CD4-positive, alpha-beta T cell (primary cell): ENCODE measurements at places on chromosomes 2 and 18.

DNA sequence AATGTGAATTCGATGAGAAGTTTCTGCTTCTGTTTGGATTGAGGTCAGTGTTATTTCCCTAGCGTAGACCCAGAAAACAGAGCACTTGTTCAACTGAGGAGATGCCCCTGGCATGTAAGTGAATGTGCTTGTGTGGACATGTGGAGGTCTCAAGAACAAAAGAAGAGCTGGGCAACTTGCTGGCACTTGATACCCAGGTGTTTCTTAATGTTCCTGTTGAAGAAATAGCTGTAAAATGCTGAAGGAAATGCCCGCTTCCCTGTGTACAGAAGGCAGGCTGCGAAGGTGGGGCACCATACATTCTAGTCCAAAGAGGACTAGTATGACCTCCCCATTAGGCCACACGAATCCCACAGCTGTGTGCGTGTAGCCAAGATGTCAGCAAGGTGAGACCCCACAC is 9.8 kb upstream of the LBH start:
- no peak for DNase-seq

DNA sequence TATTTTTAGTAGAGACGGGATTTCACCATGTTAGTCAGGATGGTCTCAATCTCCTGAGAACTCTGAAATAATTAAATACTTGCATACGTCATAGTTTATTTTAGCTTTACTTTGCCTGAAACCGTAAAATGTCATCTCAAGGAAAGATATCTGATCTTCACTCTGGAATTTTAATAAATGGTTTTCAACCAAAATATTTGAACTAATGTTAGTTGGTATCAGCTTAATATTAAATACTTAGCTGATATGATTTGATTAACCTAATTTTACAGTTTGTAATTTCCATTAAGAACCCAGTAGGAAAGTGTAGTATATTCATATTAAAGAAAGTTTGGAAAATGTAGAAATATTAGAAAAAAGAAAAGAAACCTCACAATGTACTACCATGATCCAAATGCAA is 41.4 kb upstream of the STON1 start:
- DNase-seq: no peak

GRCh38 chr2:145769011-145769716 is 1249.2 kb upstream of the ZEB2 start:
- DNase-seq: no peak

GRCh38 chr2:238098901-238099713 is 1.0 kb upstream of the ESPNL start:
- DNase-seq: no peak

DNA sequence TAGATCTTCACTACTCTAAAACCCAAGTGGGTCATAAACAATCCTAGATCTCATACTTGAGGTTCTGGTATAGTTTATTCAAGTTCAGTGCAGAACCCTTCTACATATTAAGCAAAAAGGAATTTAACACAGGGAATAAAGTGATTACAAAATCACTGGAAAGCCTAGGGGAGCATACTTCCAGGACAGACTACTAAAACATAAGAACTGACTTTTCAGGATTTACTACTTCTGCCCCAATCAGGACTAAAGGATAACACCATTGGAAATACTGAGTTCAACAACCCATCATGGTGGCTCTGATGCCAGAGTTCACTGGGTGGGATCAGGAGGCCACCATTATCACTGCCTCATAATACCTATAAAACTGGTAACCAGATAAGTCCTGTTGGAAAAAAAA is 123.6 kb downstream of the DNAH7 start:
- DNase-seq: no peak

DNA sequence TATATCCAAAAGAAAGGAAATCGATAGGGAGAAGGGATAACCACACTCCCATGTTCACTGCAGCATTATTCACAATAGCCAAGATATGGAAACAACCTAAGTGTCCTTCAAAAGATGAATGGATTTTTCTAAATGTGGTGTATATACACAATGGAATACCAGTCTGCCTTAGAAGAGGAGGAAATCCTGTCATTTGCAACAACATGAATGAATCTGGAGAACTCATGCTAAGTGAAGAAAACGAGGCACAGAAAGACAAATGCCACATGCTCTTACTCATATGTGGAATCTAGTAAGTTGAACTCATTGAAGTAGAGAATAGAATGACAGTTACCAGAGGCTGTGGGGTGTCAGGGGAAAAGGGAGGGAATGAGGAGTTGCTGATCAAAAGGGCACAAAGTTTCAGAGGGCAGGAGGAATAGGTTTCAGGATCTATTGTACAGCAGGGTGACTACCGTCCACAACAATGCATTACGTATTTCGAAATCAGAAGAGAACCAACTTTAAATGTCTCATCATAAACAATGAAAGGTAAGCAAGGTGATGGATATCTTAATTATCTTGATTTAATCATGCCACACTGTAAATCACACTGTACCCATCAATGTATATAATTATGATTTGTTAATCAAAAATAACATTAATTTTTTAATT is 46.1 kb downstream of the SIGLEC15 start:
- no peak for DNase-seq

GRCh38 chr2:168392024-168392423 is 64.0 kb upstream of the CERS6 start:
- DNase-seq: no peak

DNA sequence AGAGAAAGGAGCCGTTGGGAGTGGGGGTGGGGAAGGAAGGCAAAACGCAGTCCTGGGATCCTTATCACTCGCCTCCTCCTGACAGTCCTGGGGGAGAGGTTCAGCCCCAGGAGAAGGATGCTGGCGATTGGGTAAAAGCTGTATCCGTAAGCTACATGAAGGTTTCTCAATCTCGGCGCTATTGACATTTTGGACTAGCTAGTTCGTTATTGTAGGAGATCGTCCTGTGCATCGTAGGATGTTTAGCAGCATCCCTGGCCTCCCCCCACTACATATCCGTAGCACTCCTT is 511 bp upstream of the TP53I3 start:
- DNase-seq: no peak

GRCh38 chr2:189500456-189501160 is 59.3 kb downstream of the WDR75 start:
- no peak for DNase-seq

DNA sequence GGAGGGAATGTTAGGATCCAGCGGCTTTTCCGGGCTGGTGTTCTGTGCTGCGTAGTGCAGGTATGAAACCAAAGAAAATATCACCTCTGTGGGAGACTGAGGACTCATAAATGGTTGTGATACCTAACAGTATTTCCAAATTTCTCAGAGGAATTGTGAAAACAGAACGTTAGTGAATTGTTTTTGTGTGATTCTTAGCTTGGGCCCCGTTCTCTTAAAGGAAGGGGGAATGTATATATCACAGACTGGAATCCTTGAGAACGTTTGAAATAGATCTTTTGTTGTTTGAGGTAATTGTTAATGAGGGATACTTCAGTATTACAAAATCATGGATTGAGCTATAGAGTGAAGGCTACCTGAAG is 834 bp downstream of the ZNF638 start:
- DNase-seq: no peak

GRCh38 chr2:73286134-73286655 is 1.9 kb upstream of the FBXO41 start:
- DNase-seq: no peak

DNA sequence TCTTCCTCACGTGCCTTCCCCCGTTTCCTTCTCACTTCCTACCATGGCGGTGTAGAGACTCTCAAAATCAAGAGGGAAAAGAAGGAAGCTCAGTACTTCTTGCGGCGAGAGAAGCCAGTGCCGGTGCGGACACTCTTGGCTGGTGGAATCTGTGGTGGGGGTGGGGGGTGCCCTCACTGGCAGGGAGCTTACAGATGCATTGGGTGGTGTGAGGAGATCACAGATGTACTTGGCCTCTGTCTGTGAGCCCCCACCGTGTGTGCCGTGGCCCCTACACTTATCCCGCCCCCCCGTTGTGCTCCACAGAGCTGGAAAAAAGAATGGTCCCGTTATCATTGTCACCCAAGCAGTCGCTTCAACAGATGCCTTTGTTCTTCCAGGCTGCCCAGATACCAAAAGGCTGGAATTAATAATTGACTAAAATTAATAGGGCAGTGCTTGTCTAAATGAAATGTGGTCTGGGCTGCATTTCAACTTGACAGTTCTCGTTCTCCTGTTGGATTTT is 79.8 kb downstream of the VAPA start:
- no peak for DNase-seq

DNA sequence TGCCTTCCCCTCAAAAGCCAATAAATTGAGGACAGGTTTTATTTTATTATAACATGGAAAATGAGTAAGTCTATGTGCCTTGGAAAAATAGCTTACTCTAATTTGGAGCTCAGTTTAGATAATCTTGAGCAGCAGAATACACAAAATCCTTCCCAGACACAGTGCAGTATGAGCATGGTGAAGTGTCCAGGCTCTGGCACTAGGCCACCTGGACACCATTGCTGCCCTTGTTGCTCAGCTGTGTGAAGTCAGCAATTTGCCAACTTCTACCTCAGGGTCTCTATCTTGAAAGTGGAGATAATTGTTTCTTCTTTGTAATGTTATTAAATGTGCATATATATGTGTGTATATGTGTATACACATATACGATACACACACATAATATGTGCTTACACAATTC is 104.9 kb upstream of the CAVIN2 start:
- DNase-seq: no peak

GRCh38 chr2:218401890-218402289 is 2.2 kb downstream of the CTDSP1 start:
- no peak for DNase-seq

- no peak for DNase-seq
Measured at GRCh38 chr2:205699515-205700289, 17.4 kb downstream of the NRP2 start.

DNA sequence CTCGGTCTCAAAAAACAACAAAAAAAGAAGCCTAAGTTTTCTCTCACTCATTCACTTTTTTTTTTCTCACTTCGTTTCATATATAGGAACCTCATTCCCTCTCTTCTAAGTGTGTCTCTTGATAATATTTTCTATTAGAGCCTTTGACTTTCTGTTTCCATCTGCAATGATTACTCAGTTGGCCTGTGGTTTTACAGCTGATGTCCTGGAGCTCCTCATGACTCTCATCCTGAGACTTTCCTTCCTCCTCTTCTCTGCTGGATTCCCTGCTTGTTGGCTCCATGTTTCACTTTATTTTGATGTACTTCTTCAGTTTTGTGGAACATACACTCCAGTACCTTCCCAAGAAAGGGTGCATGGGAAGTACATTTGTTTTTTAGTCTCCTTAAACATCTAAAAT is 154.2 kb upstream of the GATA6 start:
- DNase-seq: no peak

DNA sequence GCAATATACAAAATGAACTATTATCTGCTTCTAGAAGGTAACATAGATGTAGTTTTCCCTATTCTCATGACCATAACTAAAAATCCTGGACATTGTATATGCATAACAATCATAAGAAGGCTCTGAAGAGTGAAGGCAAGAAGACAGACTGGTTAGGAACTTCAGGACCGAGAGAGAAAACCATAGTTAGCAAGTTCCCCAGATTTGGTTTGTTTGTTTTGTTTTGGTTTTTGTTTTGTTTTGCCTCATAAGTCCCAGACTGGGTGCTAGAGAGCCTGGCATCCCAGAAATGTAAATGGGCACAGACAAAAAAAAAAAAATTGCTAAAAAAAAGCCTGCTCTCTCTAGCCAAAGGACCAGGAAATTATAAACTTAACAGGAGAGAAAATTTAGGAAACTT is 192.2 kb upstream of the FBXO11 start:
- DNase-seq: no peak

DNA sequence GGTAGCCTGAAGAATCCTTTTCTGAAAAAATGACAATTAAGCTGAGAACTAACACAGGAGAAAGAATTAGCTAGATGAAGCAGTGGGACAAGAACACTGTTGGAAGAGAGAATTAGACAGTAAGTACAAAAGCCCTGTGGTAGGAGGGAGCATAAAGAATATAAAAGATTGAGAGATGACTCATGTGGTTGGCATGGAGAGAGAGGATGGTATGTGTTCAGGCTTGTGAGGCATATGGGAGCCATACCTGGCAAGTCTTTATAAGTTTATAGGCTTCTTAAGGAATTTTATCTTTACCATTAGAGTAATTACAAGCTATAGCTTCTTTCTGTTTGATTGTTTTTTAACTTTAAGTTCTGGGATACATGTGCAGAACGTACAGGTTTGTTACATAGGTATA is 325.0 kb downstream of the ARL6IP6 start:
- no peak for DNase-seq

GRCh38 chr2:199470672-199471442 is 13.1 kb upstream of the SATB2 start:
- no peak for DNase-seq

DNA sequence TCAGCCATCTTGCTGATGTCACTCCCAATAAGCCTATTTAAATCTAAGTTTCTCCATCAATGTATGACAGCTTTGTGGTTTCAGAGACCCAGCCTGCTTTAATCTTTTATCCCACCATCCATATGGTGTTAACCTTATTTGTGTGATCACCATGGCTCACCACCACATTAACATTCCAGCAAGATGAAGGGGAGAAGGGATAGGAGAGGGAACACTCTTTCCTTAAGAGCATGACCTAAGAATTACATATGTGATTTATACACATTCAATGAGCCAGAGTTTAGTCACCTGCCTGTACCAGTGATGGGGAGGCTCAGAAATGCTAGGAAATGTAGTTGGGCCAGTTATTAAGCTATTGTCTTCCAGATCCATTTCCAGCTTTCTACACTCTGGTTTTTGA is 44.5 kb upstream of the CHN1 start:
- DNase-seq: no peak
